ENCODE measurements at places on chromosomes 5 and 9. TPM values are rescaled to one million over a fixed set of nuclear protein-coding genes. Genes with fewer than 3 reads are reported as not detected.
A peak's percentile ranks its signal among the peaks of the same experiment; 100 is the strongest.

Gene RMRP
- 20,944 TPM for total RNA-seq

Gene ACOT12
- total RNA-seq: not detected

Gene PIP5KL1
- total RNA-seq: 5.5 TPM

Gene DND1
- total RNA-seq: 0.22 TPM

Gene LAMC3
- not detected for total RNA-seq

Gene PGM5
- total RNA-seq: not detected

Gene WDR38
- not detected for total RNA-seq

Gene TLX3
- total RNA-seq: not detected

Gene PLAC8L1
- total RNA-seq: not detected

Gene SPINK7
- not detected for total RNA-seq

Gene ABCA2
- 49.4 TPM for total RNA-seq

Gene FOXD4L3
- total RNA-seq: not detected

Gene N4BP3
- 0.32 TPM for total RNA-seq

- DNase-seq: no peak
Observed at GRCh38 chr5:106523852-106524251, 1146.9 kb downstream of the EFNA5 start.

GRCh38 chr5:168670881-168671575, 91.9 kb upstream of the PANK3 start:
- DNase-seq: no peak

GRCh38 chr5:54942064-54942778, 43.2 kb downstream of the ESM1 start:
- DNase-seq: no peak

GRCh38 chr9:117682955-117683710, 21.1 kb upstream of the TLR4 start:
- peak; percentile 84 for DNase-seq

GRCh38 chr9:128887914-128888350, 6.0 kb downstream of the LRRC8A start:
- DNase-seq: no peak

GRCh38 chr9:78685471-78685870, 388.5 kb downstream of the PSAT1 start:
- DNase-seq: no peak

GRCh38 chr5:130323804-130324454, 419.7 kb downstream of the CHSY3 start:
- DNase-seq: no peak

DNA sequence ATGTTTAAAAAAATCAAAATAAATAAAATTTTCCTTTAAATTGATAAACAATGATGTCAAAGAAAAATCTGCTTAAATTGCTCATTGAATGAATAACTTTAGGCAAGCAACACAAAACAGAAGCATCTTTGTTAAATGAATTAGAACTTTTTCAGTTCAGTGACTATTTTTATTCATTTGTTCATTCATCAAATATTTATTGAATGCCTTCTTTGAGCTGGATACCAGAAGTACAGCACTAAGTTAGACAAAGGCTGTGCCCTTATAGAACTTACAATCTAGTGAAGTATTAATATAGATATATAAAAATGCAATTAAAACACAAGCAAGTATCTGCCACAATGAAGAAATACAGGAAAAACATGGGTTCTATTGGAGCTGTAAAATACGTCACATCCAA, 10.8 kb downstream of the FNIP1 start:
- DNase-seq: no peak

- DNase-seq: no peak
Observed at GRCh38 chr9:124344291-124345050, 70.8 kb downstream of the PSMB7 start.

DNA sequence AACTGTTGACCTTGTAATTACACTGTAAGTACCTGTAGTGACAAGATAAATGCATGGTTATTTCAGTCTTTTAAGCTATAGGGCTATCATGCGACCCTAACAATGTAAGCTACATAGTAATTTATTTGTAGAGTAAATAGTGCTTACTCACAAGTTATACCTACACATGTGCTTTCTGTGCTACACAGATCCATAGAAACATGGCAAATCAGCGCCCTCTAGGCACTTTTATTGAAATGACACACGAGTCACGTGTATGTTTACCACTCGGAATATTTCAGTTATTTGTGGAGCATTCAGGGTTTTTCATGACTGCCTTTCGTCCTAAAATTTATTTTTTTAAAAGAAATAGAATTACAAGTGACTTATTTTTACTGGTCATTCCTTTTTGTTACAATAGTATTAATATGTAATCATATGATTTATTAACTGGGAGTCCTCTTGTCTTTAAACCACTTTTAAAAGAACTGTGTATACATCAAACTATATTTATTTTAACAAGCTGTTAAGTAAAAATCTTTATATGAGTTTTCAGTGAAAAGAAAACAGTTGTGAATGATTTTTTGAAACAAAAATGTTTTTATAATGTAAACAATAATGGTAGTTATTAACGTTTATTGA, 1242.3 kb upstream of the WWC1 start:
- peak; percentile 36 for DNase-seq

DNA sequence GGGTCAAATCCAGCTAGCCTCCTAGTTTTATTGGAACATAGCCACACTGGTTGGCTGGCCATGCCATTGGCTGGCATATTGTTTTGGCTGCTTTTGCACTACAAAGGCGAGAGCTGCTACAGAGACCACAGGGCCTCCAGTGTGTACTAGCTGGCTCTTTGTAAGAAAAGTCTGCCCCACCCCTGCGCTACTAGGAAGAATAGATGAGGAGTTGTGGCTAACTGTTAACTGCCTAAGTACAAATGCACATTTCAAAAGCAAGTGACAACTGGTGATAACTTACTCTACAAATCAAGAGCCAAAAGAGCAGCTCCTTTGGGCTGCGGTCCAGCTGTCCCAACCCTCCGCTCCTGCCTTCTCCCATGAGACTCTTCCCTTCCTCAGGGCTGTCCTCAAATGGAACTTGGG, 63.9 kb downstream of the SERINC5 start:
- peak; percentile 22 for DNase-seq

DNA sequence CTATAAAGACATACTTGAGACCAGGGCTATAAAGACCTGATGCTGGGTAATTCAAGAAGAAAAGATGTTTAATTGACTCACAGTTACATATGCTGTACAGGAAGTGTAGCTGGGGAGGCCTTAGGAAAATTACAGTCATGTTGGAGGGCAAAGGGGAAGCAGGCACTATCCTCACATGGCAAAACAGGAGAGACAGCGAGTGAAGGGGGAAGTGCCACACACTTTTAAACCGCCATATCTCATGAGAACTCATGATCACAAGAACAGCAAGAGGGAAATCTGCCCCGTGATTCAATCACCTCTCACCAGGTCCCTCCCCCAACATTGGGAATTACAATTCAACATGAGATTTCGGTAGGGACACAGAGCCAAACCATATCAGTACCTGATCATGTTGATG, 89.9 kb upstream of the ADAMTSL1 start:
- DNase-seq: peak; percentile 23

DNA sequence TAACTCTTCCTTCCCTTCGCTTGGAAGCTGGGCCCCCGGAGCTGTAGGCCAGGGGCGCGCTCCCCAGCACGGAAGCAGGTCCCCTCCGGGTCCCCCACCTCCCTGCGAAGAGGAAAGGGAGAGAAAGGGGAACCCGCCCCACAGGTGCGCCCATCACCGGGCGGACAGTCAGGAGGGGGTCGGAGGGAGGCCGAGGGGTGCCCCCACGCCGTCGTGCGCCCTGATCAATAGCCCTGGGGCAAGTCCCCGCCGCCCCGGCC, 793 bp downstream of the AGPAT2 start:
- no peak for DNase-seq

GRCh38 chr9:128656416-128657343, at the start of gene DYNC2I2:
Gene DYNC2I2, minus strand, starts transcription at chr9:128656847. Its CDS starts 121 bp downstream, at chr9:128656726.
- peak; percentile 98 for DNase-seq

DNA sequence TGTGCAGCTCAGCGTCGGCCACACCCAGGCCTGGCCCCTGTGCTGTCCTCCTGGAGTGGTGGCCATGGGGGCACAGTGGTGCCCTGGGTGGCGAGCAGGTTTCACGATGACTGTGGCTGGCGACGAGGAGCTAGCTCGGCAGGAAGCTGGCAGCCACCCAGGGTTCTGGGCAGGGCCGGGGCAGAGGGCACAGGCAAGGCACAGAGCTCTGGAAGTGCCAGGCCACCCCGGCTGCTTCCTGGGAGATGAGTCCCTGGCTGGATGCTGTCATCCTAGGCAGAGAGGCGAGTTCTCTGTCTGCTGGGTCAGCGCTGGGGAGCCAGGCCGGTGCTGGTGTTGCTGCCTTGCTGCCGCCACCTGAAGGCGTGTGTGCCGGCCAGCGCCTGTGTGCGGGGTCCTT, 51.7 kb downstream of the RXRA start:
- peak; percentile 47 for DNase-seq

GRCh38 chr9:105280691-105281090, 36.2 kb downstream of the SLC44A1 start:
- peak; percentile 80 for DNase-seq

- peak; percentile 34 for DNase-seq
Observed at GRCh38 chr5:96427824-96428223, 5.2 kb downstream of the PCSK1 start.

DNA sequence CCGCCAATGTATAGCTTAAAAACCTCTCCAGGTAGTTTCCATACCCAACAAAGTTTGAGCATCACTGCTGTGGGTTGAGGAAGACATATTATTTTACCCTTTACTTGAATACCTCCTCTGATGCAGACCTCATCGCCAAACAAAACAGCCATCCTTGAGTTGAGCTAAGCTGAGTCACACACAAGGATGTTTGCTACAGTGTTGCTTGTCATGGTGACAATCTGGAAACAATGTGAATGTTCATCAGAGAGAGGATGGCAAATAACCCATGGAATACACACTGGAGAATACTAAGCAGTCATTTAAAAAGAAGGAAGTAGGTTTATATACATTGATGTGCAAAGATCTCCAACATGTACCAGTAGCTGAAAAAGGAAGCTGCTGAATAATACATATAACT, 41.1 kb upstream of the TCF7 start:
- peak; percentile 69 for DNase-seq

- peak; percentile 70 for DNase-seq
Observed at GRCh38 chr9:91282292-91282691, 79.4 kb downstream of the AUH start.

Measured in GM23248 (cell line).